Non-pigmented ciliary epithelial cell (primary cell): ENCODE measurements at places on chromosomes 6 and 20.

- no peak for DNase-seq
Measured at GRCh38 chr6:166575205-166575604, 11.3 kb downstream of the RAMACL start.

GRCh38 chr20:13517831-13518230, 120.9 kb downstream of the TASP1 start:
- no peak for DNase-seq

DNA sequence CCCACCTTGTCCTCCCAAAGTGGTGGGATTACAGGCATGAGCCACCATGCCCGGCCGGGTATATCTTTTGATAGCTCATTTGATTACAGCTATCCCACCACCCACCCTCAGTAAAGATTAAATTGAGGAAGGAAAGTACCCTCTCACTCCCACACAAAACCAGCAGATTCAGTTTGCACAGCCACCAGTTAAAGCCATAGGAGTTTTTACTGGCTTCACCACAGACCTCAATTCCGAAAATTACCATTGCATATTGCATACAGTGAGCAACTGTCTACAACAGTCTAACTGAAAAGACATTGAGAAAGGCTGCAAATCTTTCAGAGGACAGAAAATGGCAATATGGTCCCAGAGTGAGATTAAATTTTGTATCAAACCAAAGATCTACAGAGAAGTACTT, 34.9 kb downstream of the ESF1 start:
- DNase-seq, result no peak

DNA sequence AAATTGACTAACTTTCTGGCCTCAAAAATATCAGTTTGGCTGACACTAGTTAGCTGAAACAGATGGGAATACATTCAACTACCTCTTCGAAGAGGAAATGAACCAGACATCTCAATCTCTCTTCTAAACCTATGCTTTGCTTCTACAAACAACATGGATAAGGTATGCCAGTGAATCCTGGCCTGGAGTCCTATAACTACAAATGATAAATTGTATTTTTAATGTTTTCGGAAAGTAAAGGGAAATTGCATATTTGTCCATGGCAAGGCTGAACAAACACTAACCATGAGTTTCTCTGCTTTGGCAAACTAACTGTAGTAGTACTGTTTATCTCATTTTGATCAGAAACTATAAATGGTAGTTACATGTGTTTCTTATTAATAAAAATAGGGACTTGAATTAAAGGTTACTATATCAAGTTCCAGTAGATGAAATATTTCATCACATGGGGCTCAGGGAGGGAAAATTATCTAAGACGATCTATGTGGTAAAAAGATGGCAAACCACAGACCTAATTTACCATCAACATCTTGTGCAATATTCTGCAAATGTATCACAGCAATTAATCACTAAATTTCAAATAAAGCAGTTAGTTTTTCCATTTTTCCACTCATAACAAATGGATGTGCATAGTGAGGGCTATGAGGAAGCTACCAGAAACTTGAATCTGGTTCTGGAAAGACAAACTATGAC, 76.8 kb downstream of the COL12A1 start:
- no peak for DNase-seq

DNA sequence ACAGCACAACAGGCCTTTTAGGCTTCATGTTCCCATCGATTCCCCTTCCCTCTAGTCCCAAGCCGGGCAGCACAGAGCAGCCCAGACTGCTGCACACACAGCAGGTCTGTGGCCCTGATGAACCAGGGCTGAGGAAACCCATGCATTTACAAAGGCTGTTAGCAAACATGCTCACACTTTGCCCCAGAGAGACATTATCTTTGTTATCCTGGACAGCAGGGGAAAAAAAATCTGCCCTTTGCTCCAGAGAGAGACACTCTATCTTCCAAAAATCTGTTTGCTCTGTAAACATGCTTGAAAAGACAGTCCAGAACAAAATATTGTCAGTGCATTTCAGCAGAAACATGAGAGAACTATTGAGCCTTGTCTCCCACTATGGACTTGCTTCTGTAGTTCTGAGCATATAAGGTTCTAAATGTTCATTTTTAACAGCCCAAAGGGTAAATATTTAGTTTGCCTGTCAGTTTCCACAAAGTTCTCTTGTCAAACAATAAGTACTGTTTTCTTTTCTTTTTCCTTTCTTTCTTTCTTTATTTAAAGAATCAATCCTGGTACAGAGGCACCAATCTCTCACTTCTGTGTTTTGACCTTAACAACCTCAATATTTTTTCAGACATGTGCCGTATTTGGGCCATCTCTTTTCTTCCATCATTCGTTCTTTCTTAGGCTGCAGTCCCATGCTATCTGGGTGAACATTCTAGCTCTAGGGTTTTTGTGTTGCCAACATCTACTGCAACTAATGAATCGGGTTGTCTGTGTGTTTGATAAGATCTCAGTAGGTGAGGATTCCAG, 468.0 kb downstream of the EPM2A start:
- no peak for DNase-seq

DNA sequence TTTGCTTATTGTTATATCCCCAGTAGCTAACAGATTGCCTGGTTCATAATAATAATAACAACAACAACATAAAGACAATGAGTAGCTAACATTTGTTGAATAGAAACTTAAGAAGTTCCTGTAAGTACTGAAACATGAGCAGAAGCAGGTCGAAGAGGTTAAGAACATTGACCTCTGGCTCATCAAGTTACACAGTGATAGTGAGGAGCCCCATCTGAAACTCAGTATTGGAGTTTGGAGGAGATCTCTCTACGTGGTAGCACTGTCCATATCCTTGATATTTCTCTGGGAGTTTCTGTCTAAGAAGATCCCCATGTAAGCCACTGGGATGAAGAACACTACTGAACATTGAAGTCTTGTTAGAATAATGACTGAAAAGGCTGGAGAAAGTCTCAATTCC, 600.4 kb downstream of the RFPL4B start:
- no peak for DNase-seq

- DNase-seq, result no peak
Measured at GRCh38 chr6:157155804-157156203, 167.5 kb downstream of the TMEM242 start.

- no peak for DNase-seq
Measured at GRCh38 chr6:134314006-134314821, 3.7 kb downstream of the SGK1 start.

- no peak for DNase-seq
Measured at GRCh38 chr6:160992061-160992979, 751 bp downstream of the MAP3K4 start.

DNA sequence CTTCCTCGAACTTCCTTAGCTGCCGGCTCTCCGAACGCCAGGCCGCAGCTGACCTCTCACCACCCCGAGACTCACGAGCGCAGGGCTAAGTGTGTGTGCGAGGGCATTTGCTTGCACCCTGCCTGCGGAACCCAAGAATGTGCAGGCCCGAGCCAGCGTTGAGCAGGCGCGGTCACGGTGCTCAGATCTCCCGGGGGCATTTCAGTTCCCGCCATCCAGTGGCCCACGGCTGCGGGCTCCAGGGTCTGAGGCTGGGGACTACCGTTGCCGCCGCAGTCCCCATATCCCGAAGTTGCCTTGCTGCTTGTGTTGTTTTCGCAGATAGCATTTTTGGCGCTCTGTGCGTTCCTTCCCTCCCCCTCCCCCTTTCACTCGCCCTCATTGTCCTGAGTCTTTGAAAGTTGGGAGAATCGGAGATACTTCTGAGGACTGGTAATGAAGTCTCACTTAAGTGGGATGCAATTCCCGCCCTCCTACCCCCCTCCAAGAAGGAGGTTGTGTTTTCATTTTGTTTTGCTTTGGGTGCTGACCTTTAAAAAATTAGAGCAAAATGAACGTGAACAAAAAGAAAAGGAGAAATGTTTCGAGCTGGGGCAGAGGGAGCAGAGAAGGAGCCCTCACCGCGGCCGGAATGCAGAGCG, 1.7 kb downstream of the NR2E1 start:
- DNase-seq, result no peak

DNA sequence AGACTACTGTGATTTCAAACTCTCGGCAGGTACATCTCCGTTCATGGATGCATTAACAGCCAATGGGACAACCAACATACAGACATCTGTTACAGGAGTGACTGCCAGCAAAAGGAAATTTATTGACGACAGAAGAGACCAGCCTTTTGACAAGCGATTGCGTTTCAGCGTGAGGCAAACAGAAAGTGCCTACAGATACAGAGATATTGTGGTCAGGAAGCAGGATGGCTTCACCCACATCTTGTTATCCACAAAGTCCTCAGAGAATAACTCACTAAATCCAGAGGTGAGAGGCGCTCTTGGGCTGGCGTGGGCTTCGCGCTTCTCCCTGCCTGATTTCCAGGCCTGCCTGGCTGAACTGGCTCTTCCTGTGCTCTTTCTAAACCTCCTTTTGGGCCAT, 68.4 kb downstream of the RPP40 start:
- DNase-seq, result no peak

DNA sequence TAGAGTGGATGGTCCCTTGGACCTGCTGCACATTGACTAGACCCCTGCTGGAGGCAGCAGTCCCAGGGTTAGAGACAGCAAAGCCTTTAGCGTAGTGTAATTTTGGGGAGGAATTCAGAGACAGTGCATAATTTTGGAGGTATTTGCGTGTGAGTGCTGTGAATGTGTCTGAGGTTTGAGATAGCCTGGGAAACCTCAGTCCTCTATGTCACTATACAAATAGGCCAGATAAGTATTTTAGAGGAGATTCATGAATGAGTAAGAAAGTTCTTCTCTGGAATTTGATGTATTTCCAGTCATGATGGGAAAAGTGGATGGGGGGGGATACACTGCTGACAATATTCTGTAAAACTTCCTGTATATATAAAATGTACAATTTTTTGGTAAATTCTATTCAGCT, 25.8 kb upstream of the MTRF1L start:
- DNase-seq, result no peak

DNA sequence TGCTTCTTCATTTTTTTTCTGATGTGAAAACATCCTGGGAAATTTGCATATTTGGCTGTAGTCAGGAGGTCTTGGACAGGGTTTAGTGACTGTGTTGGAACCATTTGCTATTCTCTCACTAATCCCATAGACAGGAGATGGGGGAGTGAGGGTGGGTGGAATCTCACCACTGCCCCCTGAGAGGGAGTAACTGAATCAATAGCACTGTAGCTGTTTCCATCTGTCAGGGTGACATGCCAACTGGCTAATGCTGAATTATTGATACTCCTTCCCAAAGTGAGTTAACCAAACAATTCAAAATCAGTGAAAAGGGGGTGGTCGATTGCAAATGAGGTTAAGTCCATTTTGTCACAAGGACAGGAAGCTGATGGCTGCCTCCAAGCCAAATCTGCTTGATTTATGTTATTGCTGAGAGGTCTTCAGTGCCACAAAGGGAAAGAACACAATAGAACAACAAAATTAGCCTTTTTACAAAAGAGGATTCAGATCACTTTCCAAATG, 55.1 kb upstream of the B3GAT2 start:
- DNase-seq, result no peak

DNA sequence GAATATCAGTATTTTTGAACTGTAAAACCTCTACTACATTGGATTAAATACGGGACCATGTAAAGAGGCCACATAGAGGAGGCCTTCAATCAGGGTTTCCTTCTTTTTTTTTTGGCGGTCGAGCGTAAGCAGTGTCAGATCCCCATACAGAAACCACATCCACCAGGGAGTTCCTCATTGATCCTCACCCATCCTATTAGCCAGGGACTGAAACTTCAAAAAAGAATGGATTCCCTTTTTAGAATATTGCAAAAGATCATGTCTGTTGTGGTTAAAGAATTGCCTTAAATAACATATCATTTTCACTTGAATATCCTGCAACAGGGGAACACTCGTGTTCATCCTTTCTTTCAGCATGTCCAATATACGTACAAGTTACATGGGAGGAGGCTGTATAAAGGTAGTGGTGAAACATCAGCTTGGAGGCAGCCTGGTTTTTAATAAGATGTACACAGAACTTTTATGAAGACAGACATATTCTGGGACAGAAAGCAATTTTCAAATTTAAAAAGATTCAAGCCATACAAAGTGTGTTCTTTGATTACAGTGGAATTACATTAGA, 96.1 kb downstream of the PPP1R14C start:
- DNase-seq, result no peak

DNA sequence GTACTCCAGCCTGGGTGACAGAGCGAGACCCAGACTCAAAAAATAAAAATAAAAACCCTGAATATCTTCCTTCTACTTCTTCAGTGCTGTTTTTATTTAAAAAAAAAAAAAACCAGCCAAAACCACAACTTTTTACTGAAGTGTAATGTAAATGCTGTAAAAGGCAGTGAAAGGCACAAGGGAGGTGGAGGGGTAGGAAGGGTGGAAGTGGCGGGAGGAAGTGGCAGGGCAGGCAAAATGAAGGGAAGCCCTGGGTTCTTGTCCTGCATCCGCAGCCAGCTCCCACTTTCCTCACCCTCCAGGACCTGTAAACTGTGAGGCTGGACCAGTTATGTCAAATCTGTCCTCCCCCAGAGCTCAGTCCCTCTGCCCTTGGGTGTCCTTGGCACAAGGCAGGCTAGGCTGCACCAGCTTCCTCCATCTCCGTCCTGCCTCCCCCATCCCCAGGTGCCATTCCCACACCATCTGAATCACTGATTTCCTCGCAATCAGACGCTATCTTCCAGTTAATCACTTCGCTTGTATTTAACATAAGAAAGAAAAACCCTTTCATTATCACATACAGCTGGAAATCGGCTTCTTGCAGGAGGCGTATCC, 13.7 kb upstream of the PANK2 start:
- DNase-seq, result no peak

GRCh38 chr20:44282192-44282591, 28.8 kb downstream of the FITM2 start:
- DNase-seq, result no peak

- no peak for DNase-seq
Measured at GRCh38 chr20:43294031-43294430, 104.3 kb upstream of the PTPRT start.

GRCh38 chr6:164401871-164402270, 907.5 kb downstream of the C6orf118 start:
- DNase-seq, result no peak

DNA sequence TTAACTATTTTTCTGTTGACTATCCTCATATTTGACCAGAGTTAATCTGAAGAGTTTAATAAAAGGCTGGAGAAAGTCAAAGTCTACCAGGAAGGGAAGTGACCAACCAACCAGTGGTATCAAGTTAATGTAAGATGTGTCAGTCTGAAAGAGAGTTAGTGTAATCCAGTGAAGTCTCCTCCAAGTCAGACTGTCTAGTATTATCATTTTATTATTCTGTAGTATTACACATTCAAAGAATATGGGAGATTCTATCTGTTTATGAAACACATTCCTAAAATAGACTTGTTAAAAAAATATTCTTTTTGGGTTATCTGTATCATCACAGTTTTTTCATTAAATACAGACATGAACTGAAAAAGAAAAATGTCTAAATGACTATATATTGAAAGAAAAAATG, 194.4 kb downstream of the BTBD9 start:
- DNase-seq, result no peak

- peak; percentile 27 for DNase-seq
Measured at GRCh38 chr20:14992153-14992552, 654.7 kb upstream of the FLRT3 start.
